RWPE2 (cell line): ENCODE measurements at places on chromosomes 2 and 18.

- H3K4me3 ChIP-seq = peak overlapping the region; percentile 61
- H3K27me3 ChIP-seq = no peaks in the 10 kb centered on the region
- H3K36me3 ChIP-seq = peaks cover 42% of the 10 kb centered on the region
Measured at GRCh38 chr2:70087702-70088597, 673 bp downstream of the PCBP1 start.

GRCh38 chr2:156635646-156636045, 199.5 kb downstream of the GPD2 start:
- no peaks in the 10 kb centered on the region for H3K27me3 ChIP-seq
- DNase-seq = no peak
- no peak overlapping the region for H3K27ac ChIP-seq
- H3K36me3 ChIP-seq = no peaks in the 10 kb centered on the region

DNA sequence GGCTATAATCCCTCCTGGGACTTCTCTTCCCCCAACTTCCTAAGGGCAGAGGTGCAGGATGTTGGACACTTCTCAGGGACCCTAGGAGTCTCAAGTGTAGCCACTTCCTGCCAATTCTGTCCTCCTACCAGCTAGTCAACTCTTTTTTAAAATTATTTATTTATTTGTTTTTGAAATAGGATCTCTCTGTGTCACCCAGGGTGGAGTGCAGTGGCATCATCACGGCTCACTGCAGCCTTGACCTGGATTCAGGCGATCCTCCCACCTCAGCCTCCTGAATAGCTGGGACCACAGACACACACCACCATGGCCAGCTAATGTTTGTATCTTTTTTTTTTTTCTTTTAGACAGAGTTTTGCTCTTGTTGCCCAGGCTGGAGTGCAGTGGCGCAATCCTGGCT, 11.5 kb downstream of the SFTPB start:
- no peaks in the 10 kb centered on the region for H3K27me3 ChIP-seq
- H3K36me3 ChIP-seq = peaks cover 12% of the 10 kb centered on the region
- DNase-seq = no peak

DNA sequence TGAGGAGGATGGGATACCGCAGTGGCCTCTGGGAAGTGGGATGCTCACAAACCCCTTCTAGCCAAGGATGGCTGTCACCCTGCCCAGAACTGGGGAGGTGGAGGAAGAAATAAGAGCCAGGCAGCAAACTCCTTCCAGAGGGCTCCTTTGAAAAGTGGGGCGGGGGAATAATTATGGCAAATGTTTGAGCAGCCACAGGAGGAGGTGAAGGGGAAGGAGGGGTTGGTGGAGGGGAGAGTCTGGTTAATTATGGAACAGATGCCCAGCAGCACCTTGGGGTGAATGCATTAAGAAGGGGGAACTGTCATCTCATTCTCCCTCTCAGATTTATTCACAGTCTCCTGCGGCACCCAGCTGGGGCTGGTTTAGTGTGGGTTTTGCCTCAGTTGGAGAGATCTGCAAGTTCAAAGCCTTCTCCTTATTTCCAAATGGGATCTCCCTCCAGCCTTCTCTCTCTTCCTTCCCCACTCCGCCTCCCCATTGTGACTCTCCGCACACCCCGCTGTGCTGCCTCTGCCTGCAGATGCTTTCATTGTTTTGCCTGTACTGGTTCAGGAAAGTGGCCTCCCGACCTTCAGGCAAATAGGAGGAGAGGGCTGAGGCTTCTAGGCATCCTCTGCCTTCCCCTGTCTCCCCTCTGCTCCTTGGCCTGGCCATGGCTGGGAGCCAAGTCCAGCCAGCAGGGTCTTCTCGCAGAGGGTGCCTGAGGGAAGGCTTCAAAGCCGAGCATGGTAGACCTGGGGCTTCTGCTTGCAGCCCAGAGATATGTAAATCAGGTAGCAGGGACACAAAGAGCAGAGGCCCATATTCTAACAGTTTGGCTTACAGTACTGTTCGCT, 457.2 kb upstream of the MEX3C start:
- H3K27ac ChIP-seq = no peak overlapping the region
- no peak overlapping the region for H3K4me3 ChIP-seq
- no peaks in the 10 kb centered on the region for H3K4me1 ChIP-seq
- H3K27me3 ChIP-seq = no peaks in the 10 kb centered on the region

DNA sequence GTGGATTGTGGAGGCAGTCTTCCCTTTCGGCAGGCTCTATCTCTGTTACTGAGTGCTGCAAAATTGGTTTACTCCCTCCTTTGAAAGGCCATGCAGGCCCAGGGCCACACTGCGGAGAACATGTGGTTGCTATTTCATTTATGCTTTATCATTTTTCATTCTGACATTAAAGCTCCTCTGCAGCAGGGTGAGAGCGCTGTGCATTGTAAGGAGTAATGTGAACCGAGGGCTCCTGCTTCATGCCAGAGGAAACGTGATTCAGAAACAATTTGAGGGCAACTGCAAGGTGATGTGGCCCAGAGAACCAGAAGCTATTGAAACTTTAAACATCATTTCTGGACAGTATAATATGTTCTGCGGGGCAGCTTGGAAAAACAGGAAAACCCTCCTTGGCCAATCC, 341.6 kb upstream of the NT5C1B start:
- H3K27me3 ChIP-seq = no peaks in the 10 kb centered on the region
- no peak overlapping the region for H3K4me3 ChIP-seq
- no peaks in the 10 kb centered on the region for H3K4me1 ChIP-seq
- no peaks in the 10 kb centered on the region for H3K36me3 ChIP-seq
- no peak for DNase-seq

- peak overlapping the region; percentile 8 for H3K27ac ChIP-seq
- no peak for DNase-seq
- no peak overlapping the region for H3K4me3 ChIP-seq
- peaks cover 20% of the 10 kb centered on the region for H3K4me1 ChIP-seq
- no peaks in the 10 kb centered on the region for H3K36me3 ChIP-seq
Measured at GRCh38 chr2:12861344-12861930, 144.7 kb downstream of the TRIB2 start.

- DNase-seq = no peak
- no peak overlapping the region for H3K4me3 ChIP-seq
- no peaks in the 10 kb centered on the region for H3K36me3 ChIP-seq
- H3K27me3 ChIP-seq = no peaks in the 10 kb centered on the region
- no peaks in the 10 kb centered on the region for H3K4me1 ChIP-seq
Measured at GRCh38 chr2:151111599-151112278, 149.9 kb downstream of the RBM43 start.

- H3K4me1 ChIP-seq = no peaks in the 10 kb centered on the region
- no peaks in the 10 kb centered on the region for H3K27me3 ChIP-seq
- H3K4me3 ChIP-seq = no peak overlapping the region
- H3K27ac ChIP-seq = no peak overlapping the region
- no peaks in the 10 kb centered on the region for H3K36me3 ChIP-seq
Measured at GRCh38 chr18:42290318-42291307, 335.6 kb downstream of the PIK3C3 start.

- H3K27ac ChIP-seq = no peak overlapping the region
- no peaks in the 10 kb centered on the region for H3K27me3 ChIP-seq
- no peak for DNase-seq
Measured at GRCh38 chr2:122041455-122041854, 286.0 kb downstream of the TSN start.

GRCh38 chr2:64344999-64345576, 108.9 kb upstream of the LGALSL start:
- no peaks in the 10 kb centered on the region for H3K36me3 ChIP-seq
- H3K27ac ChIP-seq = no peak overlapping the region
- no peaks in the 10 kb centered on the region for H3K4me1 ChIP-seq
- no peak overlapping the region for H3K4me3 ChIP-seq
- H3K27me3 ChIP-seq = no peaks in the 10 kb centered on the region

DNA sequence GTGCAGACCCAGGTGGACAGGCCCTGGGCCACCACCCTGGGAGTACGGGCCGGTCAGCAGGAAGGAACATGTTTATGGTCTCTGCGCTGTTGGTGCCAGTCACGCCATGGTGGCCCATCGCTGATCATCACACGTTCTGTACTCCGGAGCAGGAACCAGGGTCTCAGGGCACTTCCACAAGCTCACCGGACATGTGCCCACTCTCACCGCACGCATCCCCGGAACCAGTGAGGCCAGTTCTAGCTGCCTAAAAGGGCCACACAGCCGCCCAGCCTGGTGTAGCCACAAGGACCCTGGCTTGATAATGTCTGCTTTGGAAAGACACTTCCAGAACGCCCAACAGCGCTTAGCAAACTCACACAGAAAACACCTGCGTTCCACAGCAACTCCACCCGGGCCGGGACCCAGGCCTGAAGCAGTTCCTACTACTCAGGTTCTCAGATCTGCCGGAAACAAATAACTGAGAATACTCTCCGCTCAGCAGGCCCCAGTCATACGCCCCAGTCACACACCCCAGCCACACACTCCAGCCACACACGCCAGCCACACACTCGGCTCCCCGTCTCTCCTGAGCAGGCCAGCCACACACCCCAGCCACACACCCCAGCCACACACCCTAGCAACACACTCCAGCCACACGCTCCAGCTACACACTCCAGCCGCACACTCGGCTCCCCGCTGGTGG, 123.3 kb downstream of the HDAC4 start:
- H3K4me3 ChIP-seq = no peak overlapping the region
- H3K4me1 ChIP-seq = peaks cover 32% of the 10 kb centered on the region
- no peaks in the 10 kb centered on the region for H3K27me3 ChIP-seq
- DNase-seq = no peak

DNA sequence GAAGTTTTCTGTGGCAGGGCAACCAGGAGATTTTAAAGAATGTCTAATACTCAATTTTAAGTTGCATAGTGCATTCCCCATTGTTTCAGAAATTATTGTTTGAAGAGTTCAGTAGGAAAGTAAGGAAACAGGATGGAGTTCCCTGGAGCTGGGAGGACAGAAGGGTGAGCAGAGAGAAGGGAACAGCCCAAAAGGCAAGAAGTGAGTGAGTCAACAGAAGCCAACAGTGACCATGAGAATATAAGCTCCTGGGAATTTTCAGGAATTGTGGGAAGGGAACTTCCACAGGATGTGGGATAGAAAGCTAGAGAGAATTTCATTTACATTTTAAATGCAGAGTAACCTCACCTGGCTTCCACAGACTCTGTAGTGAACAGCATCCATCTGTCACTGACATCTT, 268.1 kb upstream of the ATP5MC3 start:
- peaks cover 2% of the 10 kb centered on the region for H3K27me3 ChIP-seq
- H3K36me3 ChIP-seq = no peaks in the 10 kb centered on the region
- H3K27ac ChIP-seq = no peak overlapping the region
- H3K4me1 ChIP-seq = no peaks in the 10 kb centered on the region

DNA sequence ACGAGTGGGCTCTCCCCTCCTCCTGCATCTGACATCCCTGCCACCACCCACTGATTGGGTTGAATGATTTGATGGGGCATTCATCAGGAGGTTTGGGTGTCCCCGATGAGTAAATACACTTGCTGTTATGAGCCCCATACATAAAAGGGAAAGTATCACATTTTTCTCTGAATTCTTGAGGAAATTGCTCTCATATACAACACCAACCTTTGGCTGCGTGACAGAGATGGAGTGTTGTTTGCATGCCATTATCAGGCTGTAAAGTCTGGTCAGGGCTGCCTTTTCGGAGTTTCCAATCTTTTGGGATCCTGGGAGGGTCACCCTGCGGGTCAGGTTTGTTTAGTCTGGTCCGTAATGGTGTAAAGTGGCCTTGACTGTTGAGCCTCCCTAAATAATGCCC, 227.9 kb upstream of the SPRED2 start:
- no peak for DNase-seq
- H3K27ac ChIP-seq = no peak overlapping the region
- H3K27me3 ChIP-seq = no peaks in the 10 kb centered on the region
- no peaks in the 10 kb centered on the region for H3K36me3 ChIP-seq
- H3K4me3 ChIP-seq = no peak overlapping the region

- no peak overlapping the region for H3K4me3 ChIP-seq
- no peak overlapping the region for H3K27ac ChIP-seq
- H3K4me1 ChIP-seq = no peaks in the 10 kb centered on the region
- no peak for DNase-seq
- H3K27me3 ChIP-seq = no peaks in the 10 kb centered on the region
Measured at GRCh38 chr2:120826260-120826648, 90.6 kb downstream of the GLI2 start.

DNA sequence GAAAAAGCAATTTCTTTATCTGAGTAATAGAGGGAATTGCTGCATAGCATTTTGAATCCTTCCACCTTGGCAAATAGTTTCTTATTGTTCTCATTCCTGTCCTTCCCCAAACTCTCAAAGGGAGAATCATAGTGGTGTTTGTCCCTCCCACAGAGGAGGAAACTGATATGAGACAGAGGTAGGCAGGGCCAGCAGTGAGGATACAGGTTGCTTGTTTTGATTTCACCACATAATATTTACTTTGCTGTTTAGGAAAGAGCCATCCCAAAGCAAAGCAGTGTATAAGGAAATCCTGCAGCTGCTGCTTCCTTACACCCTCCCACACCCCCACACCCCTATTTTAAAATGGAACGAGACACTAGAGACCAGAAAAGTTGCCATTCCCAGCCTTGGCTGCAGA, 195.3 kb downstream of the SETBP1 start:
- H3K27me3 ChIP-seq = no peaks in the 10 kb centered on the region
- no peaks in the 10 kb centered on the region for H3K36me3 ChIP-seq
- no peaks in the 10 kb centered on the region for H3K4me1 ChIP-seq
- no peak overlapping the region for H3K4me3 ChIP-seq
- no peak overlapping the region for H3K27ac ChIP-seq

DNA sequence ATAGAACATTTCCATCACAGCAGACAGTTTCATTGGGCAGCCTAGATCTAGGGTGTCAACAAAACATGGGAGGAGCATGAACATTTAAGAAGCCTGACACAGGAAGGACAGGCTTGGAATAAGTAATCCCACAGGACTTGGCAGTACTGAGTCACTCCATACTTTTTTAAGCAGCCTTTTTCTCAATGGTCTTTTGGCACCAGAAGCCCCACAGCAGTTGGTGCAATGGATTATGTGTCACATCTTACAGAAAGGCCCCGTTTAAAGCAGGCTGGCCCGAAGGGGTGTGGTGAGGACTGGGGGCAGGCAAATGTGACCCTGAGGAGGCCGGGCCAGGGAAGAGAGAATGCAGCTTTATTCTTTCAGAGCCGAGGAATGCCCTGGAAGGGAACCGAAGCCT, 26.6 kb downstream of the SPTBN1 start:
- H3K4me1 ChIP-seq = peaks cover 5% of the 10 kb centered on the region
- peak overlapping the region; percentile 18 for H3K27ac ChIP-seq
- no peaks in the 10 kb centered on the region for H3K27me3 ChIP-seq
- no peaks in the 10 kb centered on the region for H3K36me3 ChIP-seq
- no peak overlapping the region for H3K4me3 ChIP-seq

DNA sequence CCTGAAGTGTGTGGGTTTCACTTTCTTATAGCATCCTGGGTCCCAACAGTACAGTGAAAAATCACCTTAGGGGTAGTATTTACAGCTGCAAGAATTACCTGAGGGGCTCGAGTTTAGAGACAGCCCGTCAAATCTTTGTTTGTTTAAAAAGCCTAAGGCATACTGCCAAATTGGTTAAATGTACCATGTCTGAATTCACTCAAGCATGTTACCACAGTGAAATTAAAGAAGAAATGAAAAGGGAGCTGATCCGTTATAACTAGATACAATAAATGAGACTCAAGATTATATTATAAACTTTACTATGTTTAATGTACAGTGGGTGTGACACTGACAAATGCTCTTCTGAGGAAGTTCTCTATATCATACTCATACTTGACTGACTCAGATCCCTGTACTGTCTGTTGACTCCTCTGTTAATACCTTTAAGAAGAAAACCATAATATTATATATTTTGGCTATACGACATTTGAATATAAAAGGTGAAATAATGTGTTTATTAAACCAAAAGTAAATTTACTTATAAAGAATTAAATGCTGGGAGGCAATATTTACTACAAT, 107.3 kb downstream of the TMEFF2 start:
- no peaks in the 10 kb centered on the region for H3K4me1 ChIP-seq
- no peaks in the 10 kb centered on the region for H3K27me3 ChIP-seq
- no peak for DNase-seq

- peaks cover 34% of the 10 kb centered on the region for H3K36me3 ChIP-seq
- no peaks in the 10 kb centered on the region for H3K4me1 ChIP-seq
- no peak overlapping the region for H3K27ac ChIP-seq
- H3K4me3 ChIP-seq = no peak overlapping the region
Measured at GRCh38 chr2:174074831-174075230, 109.7 kb upstream of the SP3 start.
